ENCODE measurements at places on chromosomes 7 and 10.

DNA sequence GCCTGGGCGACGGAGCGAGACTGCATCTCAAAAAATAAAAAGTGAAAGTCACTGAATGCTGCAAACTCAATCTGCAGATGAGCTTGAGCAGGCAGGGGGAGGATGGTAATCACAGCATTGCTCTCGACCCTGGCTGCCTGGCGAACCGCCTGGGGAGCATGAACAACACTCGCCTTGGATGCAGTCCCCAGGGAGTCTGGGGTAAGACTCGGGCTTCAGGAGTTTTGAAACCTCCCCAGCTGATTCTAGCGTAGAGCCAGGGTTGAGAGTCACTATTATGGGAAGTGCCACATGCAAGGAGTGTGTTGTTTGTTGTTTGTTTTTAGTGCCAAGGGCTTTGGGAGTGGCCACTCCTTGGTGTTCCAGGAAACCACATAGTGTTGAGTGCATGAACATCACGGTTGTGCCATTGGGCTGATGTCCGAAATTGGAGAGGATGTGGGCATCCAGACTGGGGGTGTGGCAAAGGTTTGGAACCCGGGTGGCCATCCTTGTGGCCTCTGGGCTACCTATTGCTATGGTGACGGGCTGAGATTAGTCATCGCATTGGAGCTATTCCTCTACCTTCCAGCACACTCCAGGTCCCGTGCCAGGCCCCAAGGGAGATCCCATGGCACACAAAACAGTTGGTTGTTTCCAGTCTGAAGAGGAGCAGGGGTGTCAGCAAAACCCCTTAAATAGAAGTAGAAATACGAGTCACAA is 92.6 kb downstream of the RGS10 start:
- DNase-seq: peak; percentile 98

- peak; percentile 17 for DNase-seq
Observed at GRCh38 chr7:40436710-40437109, 301.9 kb downstream of the SUGCT start.

DNA sequence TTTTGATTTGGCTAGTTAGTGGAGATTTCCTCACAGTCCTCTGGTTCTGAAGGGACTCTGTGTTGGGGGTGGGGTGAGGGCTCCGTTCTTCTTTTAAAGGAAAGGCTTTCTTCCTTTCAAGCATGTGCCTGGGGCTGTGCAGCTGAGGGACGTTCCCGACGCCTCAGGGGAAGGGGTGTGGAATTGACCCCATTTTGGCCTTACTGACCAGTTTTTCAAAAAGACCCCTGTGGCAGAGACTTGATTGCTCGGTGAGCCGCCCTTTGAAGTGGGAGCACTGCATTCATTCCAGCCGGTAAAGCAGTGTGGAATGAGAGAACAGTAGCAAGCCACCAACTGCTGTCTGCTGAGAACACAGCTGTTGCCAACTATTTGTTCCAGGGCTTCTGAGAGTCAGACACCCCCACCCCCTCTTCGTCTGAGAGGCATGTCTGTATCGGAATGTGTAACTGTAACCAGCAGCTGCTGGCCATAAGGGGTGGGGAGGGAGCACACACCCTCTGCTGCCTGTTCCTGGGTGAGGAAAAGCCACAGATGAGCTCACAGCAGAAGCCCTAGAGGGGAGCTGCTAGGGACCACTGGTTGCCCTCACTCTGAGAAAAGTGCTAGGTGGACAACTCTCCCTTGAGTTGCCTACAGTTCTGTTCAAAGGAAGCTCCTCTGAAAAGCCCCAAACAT is 33.2 kb downstream of the WBP1L start:
- DNase-seq: peak; percentile 98

GRCh38 chr7:23918856-23919255 is 208.8 kb downstream of the STK31 start:
- DNase-seq: peak; percentile 48

DNA sequence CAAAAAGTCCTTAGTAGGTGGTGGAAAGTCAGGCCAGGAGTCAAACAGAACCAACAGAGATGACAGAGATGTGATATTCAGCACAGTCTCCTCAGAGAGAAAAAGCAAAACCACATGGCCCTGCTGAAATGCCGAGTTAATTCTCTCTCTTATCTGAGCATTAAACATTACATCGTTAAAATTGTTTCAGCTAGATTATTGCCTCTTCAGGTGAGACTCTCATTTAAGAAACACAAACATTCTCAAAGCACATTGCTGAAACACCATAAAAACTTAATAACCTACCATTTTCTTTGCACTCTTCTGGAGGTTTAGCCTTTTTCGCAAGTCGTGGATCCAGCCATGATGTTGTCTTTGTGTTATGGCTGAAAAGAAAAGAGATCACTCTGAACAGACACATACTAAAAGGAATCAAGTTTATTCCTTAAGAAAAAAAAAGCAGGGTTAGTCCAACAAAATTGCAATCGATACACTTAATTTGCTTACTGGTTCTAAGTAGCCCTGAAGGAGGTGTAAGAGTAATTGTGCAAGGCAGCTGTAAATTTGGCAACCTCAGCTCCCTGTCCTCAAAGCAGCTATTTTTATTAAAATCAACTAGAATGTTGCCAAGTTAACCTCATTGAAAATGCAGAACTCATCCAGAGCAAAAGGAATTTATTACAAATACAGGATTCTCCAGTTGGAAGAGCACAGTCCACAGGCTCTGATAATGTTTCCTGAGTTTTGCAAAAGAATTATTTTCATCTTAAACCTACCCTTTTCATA is 691.1 kb downstream of the PHTF2 start:
- peak; percentile 72 for DNase-seq

- peak; percentile 13 for DNase-seq
Observed at GRCh38 chr10:88657901-88658300, 6.3 kb upstream of the LIPF start.

GRCh38 chr10:77393821-77394501 is 243.6 kb downstream of the KCNMA1 start:
- no peak for DNase-seq

DNA sequence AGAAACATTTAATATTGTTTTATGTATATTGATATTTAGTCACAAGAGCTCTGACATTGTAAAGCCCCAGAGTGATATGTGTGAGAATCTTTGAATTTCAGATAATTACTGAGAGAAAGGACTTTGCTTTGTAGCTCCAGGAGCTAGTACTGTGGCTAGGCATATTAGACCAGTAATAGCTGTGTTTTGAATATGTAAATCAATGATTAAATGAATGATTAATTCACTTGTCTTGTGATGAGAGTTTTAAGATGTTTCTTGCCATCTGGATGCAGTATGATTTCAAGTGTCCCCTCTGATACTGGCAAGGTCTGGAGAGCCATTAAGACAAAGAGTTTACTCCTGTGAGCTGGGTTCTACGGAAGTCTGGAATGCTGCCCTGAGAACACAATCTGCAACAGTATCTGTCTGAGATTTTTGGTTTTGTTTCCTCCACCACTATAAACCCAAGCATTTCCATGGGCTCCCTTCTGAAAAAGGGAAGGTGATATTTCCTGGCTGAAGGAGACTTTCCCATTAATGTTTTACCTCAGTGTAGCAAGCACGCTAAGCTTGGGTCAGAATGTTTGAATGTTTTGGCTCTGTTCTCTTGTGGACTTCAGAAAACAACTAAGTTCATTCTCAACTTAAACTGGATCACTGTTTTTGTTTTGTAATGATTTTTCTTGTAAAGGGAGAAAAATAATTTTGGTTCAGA is 61.3 kb upstream of the BICC1 start:
- no peak for DNase-seq

DNA sequence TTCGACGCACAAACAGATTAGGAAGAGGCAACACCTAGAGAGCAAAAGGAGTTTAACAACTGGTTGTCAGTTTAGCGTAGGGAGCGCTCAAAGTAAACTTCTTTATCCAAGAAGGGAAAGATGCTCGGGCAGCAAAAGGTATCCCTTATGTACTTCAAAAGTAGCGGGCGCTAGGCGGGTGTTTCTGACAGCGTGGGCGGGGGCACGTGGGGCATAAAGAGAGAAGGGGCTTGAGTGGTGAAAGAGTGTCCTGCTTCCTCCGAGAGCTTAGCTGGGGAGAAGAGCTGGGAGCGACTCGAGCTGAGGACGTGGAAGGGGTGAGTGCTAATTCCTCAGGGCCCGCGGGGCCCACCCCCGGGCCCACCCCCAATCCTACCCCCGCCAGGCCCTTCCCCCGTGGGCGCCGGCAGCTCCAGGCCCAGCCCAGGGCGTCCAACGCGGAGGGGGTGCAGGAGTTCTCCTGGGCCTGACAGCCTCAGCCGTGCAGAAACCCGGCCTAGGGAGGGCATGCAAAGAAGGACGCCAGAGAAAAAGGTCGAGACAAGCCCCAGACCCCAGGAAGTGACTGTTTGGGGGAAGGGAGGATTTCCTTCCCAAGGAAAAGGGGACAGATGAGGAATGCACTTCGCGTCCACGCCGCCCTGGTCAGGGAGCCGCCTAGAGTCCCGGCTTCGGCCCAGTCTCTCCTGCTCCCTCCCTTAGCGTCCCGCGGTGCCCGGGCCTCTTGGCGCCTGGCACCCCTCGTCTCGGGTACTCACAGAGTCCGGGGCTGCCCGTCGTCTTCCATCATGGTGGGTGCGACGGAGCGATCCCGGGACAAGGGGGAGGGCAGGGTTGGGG is 868 bp downstream of the TIAL1 start:
- peak; percentile 43 for DNase-seq
